ENCODE measurements at places on chromosomes 3 and 15.

DNA sequence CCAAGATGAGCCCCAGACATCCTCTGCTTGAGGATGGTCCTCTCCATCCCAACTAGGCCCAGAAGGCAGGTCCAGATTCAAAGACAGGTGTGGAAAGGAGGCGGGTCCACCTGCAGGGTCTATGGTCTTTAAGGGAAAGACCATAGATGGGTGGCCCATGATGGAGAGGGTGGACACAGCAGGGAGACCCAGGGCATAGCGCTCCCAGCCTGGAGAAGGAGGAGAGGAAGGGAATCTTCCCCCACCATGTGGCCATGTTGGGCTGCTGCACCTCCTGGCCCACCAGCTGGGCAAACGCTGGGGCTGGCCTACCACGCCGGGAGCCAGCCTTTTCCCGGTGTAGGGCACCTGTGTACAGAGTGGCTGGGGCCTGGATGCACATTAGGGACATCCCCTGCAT, 265.2 kb upstream of the TLE3 start:
- DNase-seq, result peak; percentile 43

- no peak for DNase-seq
These were observed 82.0 kb upstream of the ATP11B start for GRCh38 chr3:182711261-182711683.

GRCh38 chr3:151315846-151316245, 774 bp downstream of the GPR87 start:
- no peak for DNase-seq

DNA sequence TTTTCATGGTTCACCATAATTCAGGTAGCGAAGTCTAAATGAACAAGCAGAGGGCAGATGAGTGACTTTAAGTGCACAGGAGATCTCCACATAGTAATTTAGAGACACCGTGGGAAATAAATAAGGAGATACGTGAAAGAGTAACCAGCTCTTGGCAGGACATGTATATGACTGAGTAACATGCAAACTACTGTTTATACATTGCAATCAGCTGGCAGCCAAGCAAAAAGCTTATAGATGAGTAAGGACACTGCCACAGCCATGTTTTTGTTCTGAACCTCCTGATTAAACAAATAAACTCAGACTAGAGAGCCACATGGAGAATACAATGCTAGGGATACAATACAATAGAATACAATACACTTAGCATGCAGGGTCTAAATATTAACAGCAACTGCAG, 252.4 kb downstream of the FHIT start:
- DNase-seq, result no peak
